ENCODE measurements at places on chromosomes 12 and 14.

- no peak for DNase-seq
Measured at GRCh38 chr14:36955376-36955775, 217.0 kb downstream of the SLC25A21 start.

- DNase-seq = no peak
Measured at GRCh38 chr12:127293507-127294310, 973.3 kb upstream of the TMEM132C start.

GRCh38 chr12:113479590-113480335, 8.1 kb upstream of the LHX5 start:
- no peak for DNase-seq

DNA sequence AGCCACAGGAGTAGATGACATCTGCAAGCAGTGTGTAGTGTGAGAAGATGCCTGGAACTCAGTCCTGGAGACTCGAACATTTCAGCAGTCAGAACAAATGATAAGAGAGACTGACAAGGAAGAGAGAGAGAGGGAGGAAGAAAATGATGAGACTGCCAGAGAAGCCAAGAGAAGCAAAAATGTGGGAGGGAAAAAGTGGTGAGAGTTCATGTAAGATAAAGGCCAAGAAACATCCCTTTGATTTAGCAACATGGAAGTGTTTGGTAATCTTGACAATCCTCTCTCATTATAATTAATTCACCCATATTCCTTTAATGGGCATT, 42.6 kb downstream of the LIMA1 start:
- no peak for DNase-seq

DNA sequence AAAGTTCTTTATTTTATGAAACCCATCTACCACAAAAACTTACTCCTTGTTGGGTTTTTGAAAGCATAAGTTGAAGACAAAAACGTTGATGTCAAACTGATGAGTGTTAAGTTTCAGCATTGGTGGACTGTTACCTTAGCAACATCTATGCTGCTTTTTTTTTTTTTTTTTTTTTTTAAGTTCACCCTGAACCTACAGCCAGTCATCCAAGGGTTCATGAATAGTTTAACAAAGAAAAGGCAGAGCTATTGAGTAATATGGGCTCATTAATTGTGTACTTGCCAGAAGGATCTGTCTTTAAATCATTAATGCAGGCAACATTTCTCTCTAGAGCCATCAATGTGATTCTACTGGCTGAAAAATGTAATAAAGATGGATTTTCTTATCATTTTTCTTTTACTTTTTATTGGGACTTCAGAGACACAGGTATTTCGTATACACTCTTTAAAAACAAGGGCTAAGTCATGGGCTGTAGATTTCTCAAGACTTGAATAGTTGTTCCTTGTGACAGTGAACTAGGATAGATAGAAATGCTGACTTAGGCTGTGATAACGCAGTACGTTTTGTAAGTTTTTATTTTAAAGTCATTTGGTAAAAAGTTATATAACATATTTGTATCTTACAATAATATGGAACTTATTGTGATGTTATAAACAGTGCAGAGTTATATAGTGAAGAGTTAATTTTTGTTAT, at the start of gene PTPRQ:
TSS of gene PTPRQ (plus strand) at position 262 of the 693 bp plus-strand sequence. CDS start at position 373, 111 bp downstream.
- no peak for DNase-seq

GRCh38 chr14:22932146-22932545, 3.0 kb upstream of the PRMT5 start:
- DNase-seq = no peak

DNA sequence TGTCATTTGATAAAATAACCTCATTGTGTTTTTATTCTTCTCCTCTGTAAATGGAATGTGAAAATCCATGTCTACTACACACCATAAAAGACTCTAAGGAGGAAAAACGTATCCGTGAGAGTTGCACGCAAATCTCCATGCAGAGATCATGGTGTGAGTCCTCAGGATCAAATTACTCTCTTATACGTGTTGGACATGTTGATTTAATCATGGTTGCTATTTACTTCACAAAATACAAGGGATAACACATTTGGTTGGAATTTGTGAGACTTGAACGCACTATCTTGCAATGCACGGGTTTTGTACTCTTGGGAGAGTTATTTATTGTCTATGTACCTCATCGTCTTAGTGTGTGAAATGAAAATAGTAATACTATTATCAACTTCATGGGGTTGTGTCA, 128.0 kb upstream of the RASSF8 start:
- DNase-seq = no peak

DNA sequence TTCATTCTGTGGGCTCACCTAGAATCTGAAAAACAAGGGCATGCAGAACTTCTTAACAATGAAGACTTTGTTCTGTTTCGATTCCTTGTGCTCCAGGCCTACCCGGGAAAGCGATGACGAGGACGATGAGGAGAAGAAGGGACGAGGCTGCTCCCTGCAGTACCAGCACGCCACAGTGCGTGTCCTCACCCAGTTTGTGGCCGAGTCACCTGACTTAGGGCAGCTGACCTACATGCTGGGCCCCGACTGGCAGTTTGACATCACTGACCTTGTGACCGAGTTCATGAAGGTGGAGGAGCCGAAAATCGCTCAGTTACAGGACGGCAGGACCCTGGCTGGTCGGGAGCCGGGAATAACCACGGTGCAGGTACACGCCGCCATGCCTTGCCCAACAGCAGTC, 585.4 kb downstream of the AACS start:
- DNase-seq = no peak

DNA sequence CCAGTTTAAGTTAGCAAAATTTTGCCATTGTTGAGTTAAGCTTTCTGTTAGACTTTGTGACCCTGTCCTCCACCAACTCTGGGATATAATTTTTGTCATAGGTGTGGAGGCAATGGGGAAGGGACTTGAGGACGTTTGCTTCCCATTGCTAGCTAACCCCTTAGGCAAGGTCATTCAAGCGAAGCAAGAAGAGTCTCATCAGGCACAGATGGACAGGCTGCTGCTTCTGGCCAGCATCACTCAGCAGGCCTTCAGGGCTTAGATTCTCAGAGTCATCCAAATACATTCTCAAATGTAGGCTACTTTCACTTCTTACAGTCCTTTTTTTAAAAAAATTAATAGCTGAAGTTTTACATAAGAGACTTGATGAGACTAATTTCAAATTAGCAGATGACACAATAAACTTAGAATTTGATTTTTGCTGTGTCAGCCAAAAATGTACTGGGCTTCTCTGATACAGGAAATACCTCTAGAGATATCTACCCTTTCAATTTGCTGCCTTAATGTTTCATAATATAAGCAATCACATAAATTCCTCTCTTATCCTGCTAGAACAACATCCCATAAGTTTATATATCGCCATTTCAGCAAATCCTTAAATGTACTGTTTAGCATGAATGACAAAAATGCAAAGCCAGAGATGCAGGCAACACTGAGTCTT, 875.2 kb downstream of the FLRT2 start:
- DNase-seq = no peak

DNA sequence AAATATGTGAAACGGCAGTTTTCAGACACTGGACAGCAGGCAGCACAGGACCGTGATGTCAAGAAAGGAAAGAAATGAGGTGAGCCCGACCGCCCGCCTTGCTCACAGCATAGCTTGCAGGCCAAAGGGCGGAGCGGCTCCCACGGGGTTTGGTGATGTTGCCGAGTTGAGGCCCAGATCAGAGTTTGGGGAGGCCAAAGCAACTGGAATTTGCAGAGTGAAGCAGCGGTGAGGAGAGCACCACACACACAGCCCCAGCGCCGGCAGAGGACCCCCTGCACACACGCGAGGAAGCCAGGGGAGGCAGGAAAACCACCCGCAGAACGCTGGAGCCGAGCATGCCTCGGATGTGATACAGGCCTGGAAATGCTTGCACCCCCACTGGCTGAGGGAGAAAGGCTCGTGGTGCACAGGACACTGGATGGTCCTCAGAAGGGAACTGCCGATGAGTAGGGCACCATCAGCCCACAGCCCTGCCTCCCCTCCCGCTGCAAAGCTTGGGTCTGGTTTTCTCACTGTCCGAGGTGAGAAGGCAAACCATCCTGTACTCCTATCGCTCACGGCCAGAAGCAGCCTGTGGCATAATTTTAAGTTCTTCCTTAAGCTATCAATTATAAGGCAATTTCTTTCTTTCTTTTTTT, 25.7 kb upstream of the PLD4 start:
- no peak for DNase-seq

GRCh38 chr14:101227611-101228594, 324.4 kb upstream of the RTL1 start:
- DNase-seq = no peak

- no peak for DNase-seq
Measured at GRCh38 chr12:1915082-1915968, 3.1 kb downstream of the CACNA2D4 start.

DNA sequence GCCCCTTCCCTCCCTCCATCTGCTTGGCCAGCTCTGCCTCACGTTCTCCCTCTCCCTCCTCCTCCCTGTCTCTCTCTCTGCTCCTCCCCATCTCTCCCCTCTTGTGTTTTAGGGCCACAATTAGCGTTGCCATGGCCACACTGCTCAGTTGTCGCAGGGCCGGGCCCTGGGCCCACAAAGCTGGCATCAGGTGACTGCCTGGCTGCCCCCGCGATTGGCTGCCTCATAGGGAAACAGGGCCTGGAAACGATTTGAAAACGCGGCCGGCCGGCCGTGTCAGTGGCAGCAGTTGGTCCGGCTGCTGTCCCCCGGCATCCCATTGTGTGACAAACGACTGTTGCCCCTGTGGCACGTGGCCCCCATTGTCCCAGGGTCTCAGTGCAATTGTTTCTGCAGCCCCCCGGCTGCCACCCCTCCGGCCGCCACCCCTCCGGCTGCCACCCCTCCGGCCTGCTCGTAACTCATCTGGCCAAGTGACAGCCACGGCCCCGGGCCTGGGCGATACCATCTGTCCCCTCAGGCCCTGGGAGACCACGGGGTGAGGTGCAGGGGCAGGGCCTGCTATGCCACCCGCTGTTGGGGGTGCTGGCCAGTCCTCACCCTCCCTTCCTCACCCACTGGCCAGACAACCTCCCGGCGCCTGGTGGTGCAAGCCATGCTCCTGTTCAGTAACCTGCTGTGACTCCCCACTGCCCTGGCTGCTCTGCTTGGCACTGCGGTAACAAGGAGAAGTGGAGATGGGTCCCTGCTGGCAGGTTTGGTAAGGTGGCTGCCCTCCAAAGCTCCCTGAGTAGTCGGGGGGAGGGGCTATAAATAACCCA, 17.4 kb downstream of the FOXN4 start:
- no peak for DNase-seq

- no peak for DNase-seq
Measured at GRCh38 chr12:111221062-111222026, 147.6 kb downstream of the PHETA1 start.

DNA sequence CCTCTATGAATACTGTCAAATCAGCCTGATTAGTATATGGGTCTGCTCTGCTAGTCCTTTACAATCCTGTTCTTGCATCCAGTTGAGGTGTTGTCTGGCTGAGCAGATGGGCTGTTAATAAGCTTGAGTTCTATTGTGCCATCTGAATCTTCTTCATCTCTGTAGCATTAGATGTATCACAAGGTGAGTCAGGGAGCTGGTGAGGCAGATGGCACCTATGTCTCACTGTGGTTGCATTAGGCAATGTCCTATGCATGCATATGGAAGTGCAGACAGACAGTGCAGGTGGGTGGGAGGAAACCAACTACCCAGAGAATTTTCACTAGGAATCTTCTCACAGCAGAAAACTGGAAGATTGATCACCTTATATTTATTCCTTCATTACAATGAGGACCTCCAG, 165.7 kb upstream of the STXBP6 start:
- DNase-seq = no peak

DNA sequence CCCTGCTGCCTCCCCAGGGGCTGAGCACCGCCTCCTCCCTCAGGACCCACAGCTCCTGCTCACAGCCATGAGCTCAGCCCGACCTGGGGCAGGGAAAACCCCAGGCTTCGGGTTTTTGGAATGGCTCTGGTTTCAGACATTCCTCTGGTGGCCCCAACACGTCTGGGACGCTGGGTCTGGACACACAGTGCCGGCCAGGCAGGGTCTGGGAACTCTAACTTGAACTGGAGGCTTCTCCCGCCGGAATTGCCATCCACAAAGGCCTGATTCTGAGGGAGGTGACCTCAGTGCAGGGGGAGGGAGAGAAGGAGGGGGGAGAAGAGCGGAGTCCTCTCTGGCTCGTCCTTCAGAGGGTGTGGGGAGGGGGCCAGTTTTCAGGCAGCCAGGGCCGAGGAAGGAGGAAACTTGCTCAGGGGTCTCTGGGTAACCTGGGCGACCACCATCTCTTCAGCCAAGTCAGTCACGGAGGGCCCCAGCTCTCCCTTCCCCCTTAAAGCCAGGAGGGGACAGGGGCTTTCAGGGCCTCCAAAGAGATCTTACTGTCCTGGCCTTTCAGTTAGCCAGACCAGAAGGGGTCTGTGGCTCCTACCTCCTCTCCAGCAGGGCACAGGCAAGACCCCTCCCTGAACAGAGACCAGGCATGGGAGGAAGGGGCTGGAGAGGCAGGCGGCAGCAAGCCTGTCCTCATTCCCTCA, 19.4 kb downstream of the NCKAP5L start:
- no peak for DNase-seq

DNA sequence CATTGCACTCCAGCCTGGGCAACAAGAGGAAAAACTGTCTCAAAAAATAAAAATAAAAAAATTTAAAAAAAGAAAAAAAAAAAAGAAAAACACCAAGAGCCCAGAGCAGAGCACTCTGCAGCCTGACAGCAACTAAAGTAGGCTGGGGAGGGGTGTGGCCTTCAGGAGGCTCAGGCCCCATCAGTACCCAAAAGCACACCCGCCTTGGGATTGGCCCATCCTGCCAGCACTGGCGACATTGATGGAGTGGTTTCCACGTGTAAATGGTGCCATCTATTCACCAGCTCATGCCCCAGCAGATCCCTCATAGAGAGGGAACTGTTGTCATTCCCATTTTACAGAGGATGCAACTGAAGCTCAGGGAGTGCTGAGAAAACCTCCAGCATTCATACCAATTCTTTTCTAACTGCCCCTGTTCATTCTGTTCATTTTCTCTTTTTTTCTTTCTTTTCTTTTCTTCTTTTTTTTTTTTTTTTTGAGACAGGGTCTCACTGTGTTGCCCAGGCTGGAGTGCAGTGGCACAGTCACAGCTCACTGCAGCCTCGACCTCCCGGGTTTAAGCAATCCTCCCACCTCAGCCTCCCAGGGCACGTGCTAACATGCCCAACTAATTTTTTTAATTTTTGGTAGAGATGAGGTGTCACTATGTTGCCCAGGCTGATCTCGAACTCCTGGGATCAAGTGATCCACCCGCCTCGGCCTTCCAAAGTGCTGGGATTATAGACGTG, 89.3 kb downstream of the IRF2BPL start:
- DNase-seq = no peak

DNA sequence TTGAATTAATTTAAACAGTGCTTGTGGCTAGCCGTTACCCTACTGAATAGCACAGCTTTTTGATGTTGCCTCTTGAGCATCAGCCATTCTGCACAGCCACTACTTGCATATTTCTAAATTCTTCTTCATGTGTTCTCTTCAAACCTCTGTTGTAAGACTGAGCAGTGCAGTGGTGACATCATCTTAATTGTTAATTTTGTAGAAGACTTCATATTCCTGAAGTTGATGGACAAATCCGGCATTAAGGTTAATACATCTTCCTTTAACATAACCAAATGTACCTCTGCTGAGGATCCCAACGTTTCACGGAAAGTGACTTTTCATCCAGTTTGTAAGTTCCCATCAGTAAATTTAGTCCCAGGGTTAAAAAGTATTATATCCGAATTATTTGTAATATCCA, 25.6 kb downstream of the SENP1 start:
- no peak for DNase-seq

Measured in activated B cell treated with CpG ODN at 0.5 μM for 24 hours (primary cell).